ENCODE measurements at places on chromosomes 12 and 14. TPM values are rescaled to one million over a fixed set of nuclear protein-coding genes. Genes with fewer than 3 reads are reported as not detected.

The SAMD4A gene
- total RNA-seq = 4.6 TPM

DNA sequence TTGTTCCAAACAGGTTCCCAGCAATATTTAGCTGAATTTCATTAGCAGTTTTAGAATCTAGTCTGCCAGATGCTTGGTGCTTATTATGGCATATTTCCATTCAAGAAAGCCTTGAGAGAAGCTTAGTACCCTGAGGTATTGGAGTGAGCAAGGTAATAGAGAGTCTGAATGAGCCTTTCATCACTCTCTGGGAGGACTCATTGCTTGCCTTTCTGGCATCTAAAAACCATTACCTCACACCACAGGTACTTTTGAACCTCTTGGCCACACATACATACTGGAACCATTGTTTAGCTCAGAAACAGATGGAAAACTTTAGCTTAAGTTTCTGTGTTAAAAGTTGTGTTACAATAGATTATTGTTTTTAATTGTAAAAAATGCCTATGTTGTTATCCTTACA, 27.4 kb upstream of the KCNH3 start:
- DNase-seq = no peak
- no peaks in the 10 kb centered on the region for H3K4me1 ChIP-seq
- H3K36me3 ChIP-seq = no peaks in the 10 kb centered on the region
- H3K27ac ChIP-seq = no peak overlapping the region

The A2ML1 gene
- 419 TPM for total RNA-seq

- no peaks in the 10 kb centered on the region for H3K4me1 ChIP-seq
- H3K27ac ChIP-seq = no peak overlapping the region
- no peak for DNase-seq
These were observed 140.9 kb downstream of the EFCAB11 start for GRCh38 chr14:89813617-89814031.

The CISTR gene
- not detected for total RNA-seq

The ERC1 gene
- 50.7 TPM for total RNA-seq

GRCh38 chr14:90506748-90507147, 109.9 kb downstream of the CALM1 start:
- H3K4me3 ChIP-seq = no peak overlapping the region
- no peaks in the 10 kb centered on the region for H3K27me3 ChIP-seq
- no peaks in the 10 kb centered on the region for H3K36me3 ChIP-seq
- no peak for DNase-seq

DNA sequence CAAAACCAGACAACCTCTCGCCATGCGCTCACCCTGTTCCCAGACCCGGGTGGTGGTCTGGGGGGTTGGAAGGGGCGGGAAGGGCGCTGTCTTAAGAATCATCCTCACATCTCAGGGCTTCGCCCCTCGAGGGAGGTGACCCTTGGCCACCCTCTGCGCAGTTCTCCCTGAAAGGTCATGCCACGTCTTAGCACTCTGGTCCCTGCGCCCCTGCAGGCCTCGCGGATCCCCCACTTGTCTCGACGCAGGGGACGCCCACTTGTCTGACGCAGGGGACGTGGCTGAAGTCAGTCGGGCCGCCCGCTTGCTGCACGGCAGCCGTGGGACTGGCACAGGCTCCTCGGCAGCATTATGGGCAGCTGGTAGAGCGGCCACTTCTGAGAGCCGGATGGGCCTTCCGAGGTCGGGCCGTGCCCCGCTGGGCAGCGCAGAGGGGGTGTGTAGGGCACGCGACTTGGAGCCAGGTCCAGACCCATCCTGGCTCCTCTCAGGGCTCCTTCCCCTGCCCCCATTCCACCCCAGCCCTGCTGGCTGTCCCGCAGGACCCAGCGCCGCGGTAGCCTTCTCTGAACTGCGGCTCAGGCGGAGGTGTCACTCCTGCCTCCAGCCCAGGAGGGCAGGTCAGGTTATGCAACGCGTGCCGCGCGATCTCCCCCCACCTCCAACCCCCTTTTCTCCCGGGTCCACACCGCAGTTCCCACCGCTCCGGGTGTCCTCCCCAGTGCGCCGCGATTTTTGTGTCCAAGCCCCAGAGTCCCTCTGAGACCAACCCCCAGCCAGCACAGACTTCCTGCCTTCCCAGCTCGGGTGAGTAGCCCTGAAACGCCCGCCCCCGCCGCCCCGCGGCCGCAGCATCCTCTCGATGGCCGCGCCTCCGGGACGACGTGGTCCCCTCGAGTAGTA, 40.9 kb upstream of the CAPRIN2 start:
- peaks cover 22% of the 10 kb centered on the region for H3K4me1 ChIP-seq
- H3K27ac ChIP-seq = peak overlapping the region; percentile 44
- peak overlapping the region; percentile 76 for H3K4me3 ChIP-seq
- no peaks in the 10 kb centered on the region for H3K36me3 ChIP-seq

DNA sequence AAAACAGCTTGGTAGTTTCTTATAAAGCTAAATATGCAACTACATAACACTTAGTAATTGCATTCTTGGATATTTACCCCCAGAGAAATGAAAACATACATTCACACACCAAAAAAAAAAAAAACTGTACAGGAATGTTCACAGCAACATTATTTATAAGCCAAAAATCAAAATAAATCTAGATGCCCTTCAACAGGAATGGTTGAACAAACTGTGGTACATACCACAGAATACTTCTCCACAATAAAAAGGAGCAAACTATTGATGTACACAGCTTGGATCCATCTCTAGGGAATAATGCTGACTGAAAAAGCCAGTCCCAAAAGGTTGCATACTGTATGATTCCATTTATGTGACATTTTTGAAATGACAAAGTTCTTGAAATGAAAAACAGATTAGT, 62.1 kb upstream of the SLC38A4 start:
- no peak overlapping the region for H3K4me3 ChIP-seq
- no peaks in the 10 kb centered on the region for H3K27me3 ChIP-seq
- H3K27ac ChIP-seq = no peak overlapping the region
- no peak for DNase-seq
- H3K36me3 ChIP-seq = no peaks in the 10 kb centered on the region

The OTOGL gene
- total RNA-seq = 0.23 TPM

The TMCC3 gene
- total RNA-seq = 11.9 TPM

DNA sequence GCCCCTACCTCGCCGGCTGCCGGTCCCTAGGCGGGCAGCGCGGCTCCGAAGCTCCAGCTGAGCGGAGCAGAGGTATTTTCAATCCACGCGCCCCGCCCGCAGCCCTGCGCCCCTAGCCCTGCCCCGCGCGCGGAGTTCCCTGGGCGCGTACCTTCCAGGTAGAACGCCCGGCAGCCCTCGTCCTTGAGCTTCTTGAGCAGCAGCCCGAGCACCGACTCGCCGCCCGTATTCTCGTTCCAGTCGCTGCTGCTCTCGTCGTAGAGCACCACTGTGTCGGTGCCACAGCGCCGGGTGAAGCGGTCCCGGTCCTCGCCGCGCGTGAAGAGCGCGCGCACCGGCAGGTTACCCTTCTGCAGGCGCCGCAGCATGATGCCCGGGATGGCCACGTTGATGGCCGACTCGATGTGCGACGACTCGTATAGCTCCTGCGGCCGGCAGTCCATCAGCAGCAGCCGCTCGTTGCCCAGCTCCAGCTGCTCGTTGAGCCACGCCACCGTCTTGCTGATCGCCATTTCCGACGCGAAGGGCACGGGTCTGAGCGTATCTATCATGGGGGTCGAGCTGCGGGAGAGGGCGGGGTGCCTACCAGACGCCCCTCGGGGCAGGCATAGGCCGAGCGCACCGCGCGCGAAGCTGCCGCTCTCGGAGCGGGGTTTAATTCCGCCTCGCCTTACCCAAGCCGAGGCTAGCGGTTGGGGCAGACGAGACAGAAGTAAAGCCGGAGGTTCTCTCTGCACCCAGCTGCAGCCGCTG, 636 bp downstream of the DUSP6 start:
- H3K27ac ChIP-seq = peak overlapping the region; percentile 97
- peaks cover 98% of the 10 kb centered on the region for H3K4me1 ChIP-seq
- DNase-seq = no peak
- H3K4me3 ChIP-seq = peak overlapping the region; percentile 55
- peaks cover 10% of the 10 kb centered on the region for H3K36me3 ChIP-seq

The MYBPC1 gene
- total RNA-seq = not detected

- H3K27ac ChIP-seq = peak overlapping the region; percentile 10
- no peak for DNase-seq
- H3K27me3 ChIP-seq = no peaks in the 10 kb centered on the region
- H3K4me1 ChIP-seq = no peaks in the 10 kb centered on the region
These were observed 52.6 kb upstream of the MMP17 start for GRCh38 chr12:131775392-131776236.

The SYNE3 gene
- total RNA-seq = 11.6 TPM

- peaks cover 20% of the 10 kb centered on the region for H3K4me1 ChIP-seq
- no peak overlapping the region for H3K4me3 ChIP-seq
- no peaks in the 10 kb centered on the region for H3K27me3 ChIP-seq
- H3K27ac ChIP-seq = no peak overlapping the region
- no peaks in the 10 kb centered on the region for H3K36me3 ChIP-seq
These were observed 109.7 kb downstream of the CRADD start for GRCh38 chr12:93786656-93787397.

The CFL2 gene
- total RNA-seq = 7.7 TPM

- DNase-seq = no peak
- H3K4me3 ChIP-seq = no peak overlapping the region
- H3K27me3 ChIP-seq = no peaks in the 10 kb centered on the region
These were observed 23.1 kb upstream of the C12orf42 start for GRCh38 chr12:103518899-103519298.

- H3K4me3 ChIP-seq = no peak overlapping the region
- H3K27ac ChIP-seq = no peak overlapping the region
- DNase-seq = no peak
- H3K36me3 ChIP-seq = no peaks in the 10 kb centered on the region
- H3K27me3 ChIP-seq = no peaks in the 10 kb centered on the region
- H3K4me1 ChIP-seq = no peaks in the 10 kb centered on the region
These were observed 248.5 kb downstream of the IPO8 start for GRCh38 chr12:30447061-30447750.

- H3K4me1 ChIP-seq = peaks cover 64% of the 10 kb centered on the region
- no peak overlapping the region for H3K27ac ChIP-seq
- H3K4me3 ChIP-seq = peak overlapping the region; percentile 73
- H3K27me3 ChIP-seq = no peaks in the 10 kb centered on the region
- no peaks in the 10 kb centered on the region for H3K36me3 ChIP-seq
These were observed 948 bp downstream of the RIPK3 start for GRCh38 chr14:24338843-24339242.

The ANKRD52 gene
- 14.4 TPM for total RNA-seq

The SLC15A4 gene
- total RNA-seq = 21.6 TPM

The EXOC5 gene
- total RNA-seq = 31.4 TPM

The TAS2R13 gene
- not detected for total RNA-seq

The SPIC gene
- not detected for total RNA-seq

The ARHGAP9 gene
- 17.9 TPM for total RNA-seq

The SLC7A8 gene
- 38.0 TPM for total RNA-seq

The B4GALNT1 gene
- total RNA-seq = 0.27 TPM

- peak overlapping the region; percentile 88 for H3K27ac ChIP-seq
- no peaks in the 10 kb centered on the region for H3K27me3 ChIP-seq
- no peaks in the 10 kb centered on the region for H3K36me3 ChIP-seq
- DNase-seq = no peak
- no peak overlapping the region for H3K4me3 ChIP-seq
These were observed 37.7 kb downstream of the DIP2B start for GRCh38 chr12:50542448-50542847.

DNA sequence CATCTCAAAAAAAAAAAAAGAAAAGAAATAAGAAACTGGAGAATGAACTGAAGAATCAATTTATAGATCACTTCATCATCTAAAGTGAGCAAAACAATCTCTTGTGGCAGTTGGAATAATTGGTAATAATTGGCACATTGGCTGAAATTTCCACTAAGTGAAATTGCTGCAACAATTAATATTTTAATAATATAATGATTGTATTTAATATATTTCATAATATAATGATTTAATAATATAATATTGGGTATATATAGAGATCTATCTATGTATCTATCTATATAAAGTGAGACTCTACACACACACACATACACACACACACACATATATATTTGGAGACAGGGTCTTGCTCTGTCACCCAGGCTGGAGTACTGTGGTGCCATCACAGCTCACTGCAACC, 81.2 kb upstream of the PRICKLE1 start:
- no peaks in the 10 kb centered on the region for H3K4me1 ChIP-seq
- no peak overlapping the region for H3K27ac ChIP-seq
- H3K4me3 ChIP-seq = no peak overlapping the region

- no peaks in the 10 kb centered on the region for H3K36me3 ChIP-seq
- H3K27me3 ChIP-seq = no peaks in the 10 kb centered on the region
- H3K27ac ChIP-seq = no peak overlapping the region
These were observed 49.4 kb upstream of the PSMA6 start for GRCh38 chr14:35242599-35243311.

DNA sequence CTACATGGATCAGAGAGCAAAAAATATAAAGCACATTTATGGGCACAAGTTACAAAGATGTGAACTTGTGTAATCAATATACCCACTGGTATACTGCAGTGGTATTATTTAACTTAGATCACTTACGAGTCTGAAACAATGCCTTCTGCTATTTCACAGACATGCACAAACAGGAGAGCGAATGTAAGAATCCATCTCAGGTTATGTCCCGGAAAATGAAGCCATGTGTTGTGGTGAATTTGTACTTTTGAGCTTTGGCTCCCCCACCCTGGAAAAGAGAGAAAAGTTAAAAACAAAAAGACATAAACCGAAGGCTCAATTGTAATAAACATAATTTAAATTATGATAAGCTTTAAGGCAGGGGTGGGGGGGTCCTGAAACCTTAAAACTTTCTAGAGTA, 7.6 kb downstream of the ABCC9 start:
- no peaks in the 10 kb centered on the region for H3K36me3 ChIP-seq
- no peak overlapping the region for H3K4me3 ChIP-seq

GRCh38 chr14:52873065-52873464, 77.8 kb downstream of the FERMT2 start:
- no peak for DNase-seq
- H3K36me3 ChIP-seq = peaks cover 2% of the 10 kb centered on the region
- H3K27ac ChIP-seq = no peak overlapping the region
- H3K27me3 ChIP-seq = no peaks in the 10 kb centered on the region

DNA sequence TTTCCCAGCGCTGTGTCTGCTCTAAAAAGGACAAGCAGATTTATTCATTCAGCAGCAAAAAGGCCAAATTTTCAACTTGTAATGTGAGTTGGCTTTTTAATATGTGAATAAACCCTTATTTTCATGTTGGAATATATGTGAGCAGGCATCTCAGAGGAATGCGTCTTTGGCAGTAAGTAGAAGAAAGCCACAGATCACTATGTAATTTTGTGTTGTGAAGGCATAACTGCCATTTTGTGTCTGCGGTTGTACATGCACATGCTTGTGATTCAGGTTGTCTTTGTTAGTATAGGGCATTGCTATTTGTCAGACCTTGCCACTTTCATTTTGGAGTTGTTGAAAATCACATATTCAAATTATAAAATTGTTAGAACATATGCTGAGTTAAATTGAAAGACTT, 398.8 kb upstream of the RGS6 start:
- no peaks in the 10 kb centered on the region for H3K36me3 ChIP-seq
- H3K4me1 ChIP-seq = peaks cover 3% of the 10 kb centered on the region
- no peak overlapping the region for H3K4me3 ChIP-seq
- H3K27me3 ChIP-seq = no peaks in the 10 kb centered on the region
- no peak for DNase-seq

- peak overlapping the region; percentile 51 for H3K4me3 ChIP-seq
- peak overlapping the region; percentile 98 for H3K27ac ChIP-seq
- no peaks in the 10 kb centered on the region for H3K27me3 ChIP-seq
- H3K36me3 ChIP-seq = no peaks in the 10 kb centered on the region
These were observed 14.8 kb upstream of the CALM1 start for GRCh38 chr14:90381999-90382451.

The ANHX gene
- not detected for total RNA-seq

The TDRD9 gene
- 0.09 TPM for total RNA-seq

- H3K36me3 ChIP-seq = no peaks in the 10 kb centered on the region
- H3K4me1 ChIP-seq = no peaks in the 10 kb centered on the region
- H3K27me3 ChIP-seq = no peaks in the 10 kb centered on the region
- H3K27ac ChIP-seq = no peak overlapping the region
These were observed 172.8 kb upstream of the PLEKHG7 start for GRCh38 chr12:92529944-92530343.
